ENCODE measurements at places on chromosomes 1 and 21.

DNA sequence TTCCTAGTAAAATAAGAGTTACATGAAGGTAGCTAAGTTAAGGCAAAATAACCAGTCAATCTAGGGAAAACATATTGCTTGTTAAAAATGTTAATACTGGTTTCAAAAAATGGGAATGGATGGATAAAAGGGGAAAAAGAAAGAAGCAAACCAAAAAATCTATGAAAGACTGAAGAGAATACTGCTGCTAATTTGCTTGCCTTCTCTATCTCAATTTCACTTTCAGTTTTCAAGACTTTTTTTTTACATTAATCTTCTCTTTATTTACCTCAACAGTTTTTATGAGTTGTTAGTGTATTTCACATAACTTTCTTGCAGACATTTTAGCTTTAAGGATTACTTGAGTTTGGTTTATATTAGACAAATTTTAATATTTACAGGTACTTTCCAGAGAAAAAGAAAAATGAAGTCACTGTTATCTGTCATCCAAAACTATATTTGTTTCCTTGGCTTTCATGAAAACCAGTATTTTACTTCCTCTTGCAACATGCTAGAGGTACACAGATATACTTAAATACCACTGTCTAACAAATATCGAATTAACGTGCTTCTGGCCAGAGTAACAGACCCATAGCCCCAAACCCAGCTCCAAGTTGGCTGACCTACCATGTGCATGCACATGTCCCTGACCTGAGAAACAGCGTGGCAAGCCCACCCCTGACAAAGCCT, 70.7 kb downstream of the COL24A1 start:
- no peak for DNase-seq

GRCh38 chr1:163583661-163584181, 262.0 kb downstream of the NUF2 start:
- DNase-seq: no peak

DNA sequence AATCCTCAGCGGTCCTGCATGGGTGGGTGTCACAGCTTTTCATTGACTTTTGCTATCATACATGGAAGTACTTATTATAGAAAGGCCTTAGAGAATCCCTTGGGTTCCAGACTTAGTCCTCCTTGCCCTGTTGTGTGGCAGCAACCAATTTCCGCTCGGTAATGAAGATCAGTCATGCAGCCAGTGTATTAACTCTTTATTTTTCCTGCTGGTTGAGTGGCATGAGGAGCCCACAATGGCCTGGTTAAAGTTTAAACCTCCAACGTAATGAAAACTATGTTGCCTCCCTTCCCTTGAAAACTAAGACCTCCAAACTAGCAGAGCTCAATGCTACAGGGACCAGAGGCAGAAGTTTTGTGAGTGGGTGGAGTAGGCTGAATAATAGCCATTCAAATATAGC, 20.0 kb downstream of the CITED4 start:
- DNase-seq: no peak

GRCh38 chr1:48160486-48161132, 61.9 kb upstream of the SLC5A9 start:
- no peak for DNase-seq

GRCh38 chr1:172832006-172832725, 173.3 kb downstream of the FASLG start:
- no peak for DNase-seq
